NCI-H2029 (cell line): ENCODE measurements at places on chromosomes 1 and 21.

GRCh38 chr1:212760126-212760823 lies 31.3 kb downstream of the NSL1 start:
- no peak for DNase-seq

DNA sequence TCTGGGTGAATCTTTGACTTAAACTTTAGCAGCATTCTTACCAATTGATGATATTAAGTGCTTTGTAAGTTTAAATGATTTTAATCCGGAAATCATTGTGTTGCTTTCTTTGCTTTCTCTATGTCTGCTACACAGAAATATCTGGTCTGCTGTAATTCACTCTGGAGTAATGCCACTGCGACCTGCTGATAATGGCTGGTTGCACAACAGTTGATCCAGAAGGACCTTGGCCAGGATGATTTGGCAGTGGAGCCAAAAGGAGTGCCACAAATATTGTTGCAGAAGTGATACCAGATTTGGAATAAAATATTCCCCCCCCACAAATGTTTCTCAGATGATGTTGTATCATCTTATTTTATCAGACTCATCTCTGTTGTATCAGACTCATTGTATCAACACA lies 2063.9 kb downstream of the MRPL39 start:
- no peak for DNase-seq

DNA sequence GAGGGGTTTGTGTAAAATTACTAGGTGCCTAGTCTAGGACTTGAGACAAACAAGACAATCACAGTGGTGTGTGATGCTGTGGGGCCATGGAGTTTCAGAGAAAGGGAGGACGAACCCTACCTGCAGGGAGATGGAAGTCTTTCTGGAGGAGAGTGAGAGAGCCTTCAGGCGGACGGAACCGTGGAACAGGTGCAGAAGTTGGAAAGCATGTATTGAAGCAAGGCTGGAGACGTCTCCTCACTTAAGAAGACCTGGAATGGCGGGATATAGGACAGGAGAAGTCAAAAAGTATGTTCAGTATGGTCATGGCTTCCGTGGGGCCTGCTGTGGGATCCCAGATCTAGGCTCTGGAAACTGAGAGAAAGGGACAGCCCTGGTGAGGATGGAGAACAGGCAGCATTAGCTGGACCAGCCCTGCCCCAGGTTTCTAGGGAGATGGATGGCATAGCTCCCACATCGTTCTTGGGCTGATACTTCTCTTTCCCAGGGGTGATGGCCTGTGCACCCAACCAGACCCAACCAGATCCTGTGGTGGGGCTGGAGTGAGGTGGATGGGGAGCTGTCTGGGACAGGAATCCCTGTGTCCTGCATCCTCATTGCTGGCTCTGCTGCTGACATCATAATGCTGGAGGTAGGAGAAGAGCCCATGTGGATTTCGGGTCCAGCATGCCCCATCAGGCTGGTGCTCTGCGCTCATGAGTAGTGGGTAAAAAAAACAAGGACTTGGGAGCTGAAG lies 15.0 kb upstream of the LRP8 start:
- no peak for DNase-seq

DNA sequence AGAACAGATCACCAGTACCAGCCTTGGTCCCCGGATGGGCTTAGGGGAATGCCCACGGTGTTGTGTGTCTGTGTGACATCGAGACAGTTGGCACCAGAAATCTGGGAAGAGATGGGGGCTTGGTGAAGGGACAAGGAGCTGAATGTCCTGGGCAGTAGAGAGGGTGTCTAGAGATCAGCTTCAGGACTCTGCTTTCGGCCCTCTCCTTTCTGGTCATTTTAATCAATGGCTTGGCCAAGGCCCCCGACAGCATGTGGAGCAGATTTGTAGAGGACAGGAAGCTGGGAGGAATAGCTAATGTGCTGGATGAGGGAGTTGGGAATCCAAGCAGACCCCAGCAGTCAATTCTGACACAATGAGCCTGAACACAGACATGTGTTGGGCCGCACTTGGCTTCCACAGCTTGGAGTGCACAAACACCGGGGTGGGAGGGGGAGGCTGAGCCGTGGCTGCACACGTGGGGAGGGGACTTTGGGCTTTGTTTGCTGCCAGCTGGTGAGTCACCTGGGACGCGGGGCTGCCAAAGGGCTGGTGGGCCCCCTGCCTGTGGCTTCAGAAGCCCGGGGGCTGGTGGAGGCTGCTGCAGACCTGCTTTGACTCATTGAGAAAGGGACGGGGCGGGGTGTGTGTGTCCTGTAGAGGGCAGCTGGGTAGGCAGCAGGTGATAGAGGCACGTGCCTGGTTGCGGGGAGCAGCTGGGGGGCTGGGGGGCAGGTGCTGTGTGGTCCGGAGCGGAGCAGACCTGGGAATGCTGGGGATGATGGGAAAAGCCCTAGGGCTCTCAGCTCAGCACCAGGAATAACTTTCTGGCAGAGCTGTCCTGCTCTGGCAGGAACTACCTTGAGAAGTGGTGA lies 20.9 kb downstream of the SLC1A7 start:
- DNase-seq, result no peak

DNA sequence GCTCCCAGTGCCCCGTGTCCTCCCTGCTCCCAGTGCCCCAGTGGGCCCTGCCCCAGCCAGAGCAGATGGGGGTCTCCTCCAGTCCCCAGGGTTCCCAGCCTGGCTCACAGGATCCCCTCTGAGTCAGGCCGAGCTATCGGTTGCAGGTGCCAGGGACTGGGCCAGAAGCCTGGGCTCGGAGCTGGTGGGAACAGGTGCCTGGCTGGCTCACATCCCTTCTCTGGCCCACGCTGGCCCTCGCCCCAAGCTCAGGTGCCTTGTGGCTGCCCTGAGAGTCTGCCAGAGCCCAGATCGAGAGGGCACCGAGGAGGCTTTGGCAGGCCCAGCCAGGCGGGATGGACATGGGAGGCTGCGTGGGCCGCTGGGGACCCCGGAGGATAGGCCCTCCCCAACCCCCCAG lies 18.9 kb downstream of the PLCH2 start:
- no peak for DNase-seq

DNA sequence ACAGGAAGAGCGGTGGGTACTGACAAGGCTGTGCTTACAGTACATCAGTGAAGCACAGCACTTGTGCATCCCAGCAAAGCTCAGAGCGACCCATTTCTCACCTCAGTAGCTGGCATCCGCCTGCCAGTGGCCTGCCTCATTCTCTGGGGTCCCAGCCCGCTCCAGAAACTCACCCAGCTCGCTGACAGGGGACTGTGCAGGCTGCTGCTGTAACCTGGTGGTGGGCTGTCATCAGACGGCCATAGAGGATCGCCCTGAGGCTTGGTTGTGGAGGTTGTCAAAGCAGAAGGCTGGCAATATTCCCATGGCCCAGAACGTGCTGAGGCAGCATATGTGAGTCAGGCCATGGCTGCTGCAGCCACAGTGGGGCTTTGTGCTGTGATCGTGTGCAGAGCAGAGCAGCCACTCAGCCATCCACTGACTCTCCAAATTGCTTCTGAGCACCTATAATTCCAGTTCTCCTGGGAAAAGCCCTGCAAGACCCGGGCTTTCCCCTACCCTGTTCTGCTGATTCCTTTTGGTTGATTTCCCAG lies 13.6 kb upstream of the GPR137B start:
- no peak for DNase-seq

GRCh38 chr1:2212274-2212531 lies 15.9 kb upstream of the SKI start:
- no peak for DNase-seq

GRCh38 chr1:154445040-154445472 lies 39.9 kb downstream of the IL6R start:
- no peak for DNase-seq

DNA sequence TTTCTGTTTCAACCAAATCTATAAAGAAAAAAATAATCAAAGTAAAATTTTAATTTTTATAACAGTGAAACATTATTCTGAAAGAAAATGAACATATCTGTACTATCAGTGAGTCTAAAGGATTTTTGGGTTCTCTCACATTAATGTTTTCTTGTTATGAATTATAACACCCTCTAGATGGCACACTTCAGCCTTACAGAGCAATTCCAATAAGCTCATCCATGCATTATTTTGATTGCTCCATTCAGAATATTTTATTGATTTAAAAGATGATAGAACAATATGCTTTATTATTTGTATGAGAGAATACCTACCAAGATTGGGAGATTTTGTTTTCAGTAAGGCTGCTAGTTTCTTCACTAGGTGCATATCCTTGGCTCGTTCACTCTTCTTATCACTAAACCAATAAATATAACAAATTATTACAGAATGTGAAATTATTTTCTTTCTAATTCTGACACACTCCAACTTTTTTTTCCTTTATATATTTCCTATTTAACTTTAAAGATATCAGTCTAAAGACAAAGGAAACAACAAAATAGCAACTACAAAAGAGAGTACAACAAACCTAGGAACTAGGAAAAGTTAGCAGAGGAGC lies 82.4 kb downstream of the RAB3GAP2 start:
- DNase-seq, result no peak

GRCh38 chr1:201349092-201349491 lies 28.4 kb downstream of the TNNT2 start:
- no peak for DNase-seq

- no peak for DNase-seq
Observed at GRCh38 chr1:226751214-226751613, 12.1 kb upstream of the ITPKB start.

- no peak for DNase-seq
Observed at GRCh38 chr21:31420988-31421387, 76.9 kb upstream of the TIAM1 start.

DNA sequence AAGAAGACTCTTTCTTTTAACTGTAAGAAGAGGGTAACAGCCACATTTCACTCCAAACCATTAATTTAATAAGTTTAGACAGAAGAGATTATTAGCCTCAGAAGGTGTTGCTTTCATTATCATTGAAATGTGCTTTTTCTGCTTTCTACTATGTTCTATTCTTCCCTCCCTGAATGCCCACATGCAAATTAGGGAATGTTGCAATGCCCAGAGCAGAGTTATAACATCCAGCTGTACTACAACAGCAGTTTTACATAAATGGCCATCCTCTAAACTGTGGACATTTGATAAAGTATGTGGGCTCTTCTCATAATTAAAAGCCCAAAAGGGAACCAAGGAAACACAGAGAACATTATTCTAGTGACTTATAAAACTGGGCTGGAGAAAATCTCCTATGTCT lies 82.2 kb upstream of the SOD1 start:
- no peak for DNase-seq

DNA sequence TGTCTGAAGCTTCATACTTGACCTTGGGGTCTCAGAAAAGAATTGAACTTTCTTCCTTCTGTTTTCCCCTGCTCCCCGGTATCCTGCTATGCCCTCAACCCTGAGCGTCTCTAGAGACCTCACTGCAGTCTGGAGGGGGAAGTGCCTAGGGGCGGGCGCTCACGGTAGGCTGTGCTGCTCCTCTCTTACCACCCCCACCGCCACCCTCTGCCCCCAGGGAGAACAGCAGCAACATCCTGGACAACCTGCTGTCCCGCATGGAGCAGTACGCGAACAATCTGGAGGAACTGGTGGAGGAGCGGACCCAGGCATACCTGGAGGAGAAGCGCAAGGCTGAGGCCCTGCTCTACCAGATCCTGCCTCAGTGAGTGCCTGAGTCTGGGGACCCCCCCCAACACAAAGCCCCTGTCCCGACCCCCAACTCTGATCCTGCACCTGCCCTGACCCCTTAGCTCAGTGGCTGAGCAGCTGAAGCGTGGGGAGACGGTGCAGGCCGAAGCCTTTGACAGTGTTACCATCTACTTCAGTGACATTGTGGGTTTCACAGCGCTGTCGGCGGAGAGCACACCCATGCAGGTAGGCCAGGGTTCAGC lies 10.3 kb downstream of the NPR1 start:
- DNase-seq, result no peak

DNA sequence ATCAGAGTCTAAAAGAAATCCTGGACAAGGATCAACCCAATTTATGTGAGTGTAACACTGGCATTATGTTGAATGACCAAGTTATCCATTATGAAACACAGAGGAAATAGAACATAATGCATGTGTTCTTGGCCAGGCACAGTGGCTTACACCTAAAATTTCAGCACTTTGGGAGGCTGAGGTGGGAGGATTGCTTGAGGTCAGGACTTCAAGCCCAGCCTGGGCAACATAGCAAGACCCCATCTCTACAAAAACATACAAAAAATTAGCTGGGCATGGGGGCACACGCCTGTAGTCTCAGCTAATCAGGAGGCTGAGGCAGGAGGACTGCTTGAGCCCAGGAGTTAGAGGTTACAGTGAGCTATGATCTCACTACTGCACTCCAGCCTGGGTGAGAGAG lies 129.8 kb downstream of the ZZZ3 start:
- no peak for DNase-seq

DNA sequence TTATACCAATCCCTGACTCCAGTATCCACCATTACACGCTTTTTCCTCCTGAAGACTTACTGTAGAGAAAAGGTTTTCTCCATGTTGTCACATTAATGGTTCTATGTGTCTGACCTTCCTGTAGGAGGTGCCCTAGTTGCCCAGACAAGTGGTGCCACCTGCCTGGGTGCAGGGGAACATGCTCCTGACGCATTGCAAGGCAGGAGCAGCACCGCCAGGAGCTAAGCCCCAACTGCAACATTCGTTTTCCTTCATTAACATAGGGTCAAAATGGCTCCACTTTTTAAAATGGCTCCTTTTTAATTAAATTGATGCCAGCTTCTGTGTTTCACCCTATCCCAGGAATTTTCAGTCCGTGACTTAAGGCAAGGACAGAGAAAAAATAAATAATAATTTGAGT lies 220.1 kb upstream of the SAMSN1 start:
- no peak for DNase-seq

- DNase-seq, result no peak
Observed at GRCh38 chr1:186680245-186681061, at the start of gene PTGS2. Gene PTGS2, minus strand, starts transcription at chr1:186680423. Its CDS starts 133 bp downstream, at chr1:186680290.

DNA sequence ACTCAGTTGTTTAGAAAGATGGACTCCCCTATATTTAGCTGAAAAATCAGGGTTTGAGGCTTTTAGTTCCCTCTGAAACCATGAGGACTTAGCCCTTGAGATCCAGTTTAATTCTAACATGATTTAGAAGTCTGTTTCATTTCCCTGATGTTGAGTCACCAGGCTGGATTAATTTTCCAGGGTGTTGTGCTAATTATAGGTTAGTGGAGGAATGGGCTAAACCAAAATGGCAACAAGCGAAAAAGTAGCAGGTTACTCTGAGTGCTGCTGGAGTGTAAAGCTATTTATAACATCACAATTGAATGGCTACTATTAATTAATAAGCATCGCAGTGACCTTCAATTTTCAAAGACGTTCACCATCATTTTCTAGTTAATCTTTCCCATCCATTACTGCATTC lies 15.5 kb upstream of the USP24 start:
- no peak for DNase-seq

DNA sequence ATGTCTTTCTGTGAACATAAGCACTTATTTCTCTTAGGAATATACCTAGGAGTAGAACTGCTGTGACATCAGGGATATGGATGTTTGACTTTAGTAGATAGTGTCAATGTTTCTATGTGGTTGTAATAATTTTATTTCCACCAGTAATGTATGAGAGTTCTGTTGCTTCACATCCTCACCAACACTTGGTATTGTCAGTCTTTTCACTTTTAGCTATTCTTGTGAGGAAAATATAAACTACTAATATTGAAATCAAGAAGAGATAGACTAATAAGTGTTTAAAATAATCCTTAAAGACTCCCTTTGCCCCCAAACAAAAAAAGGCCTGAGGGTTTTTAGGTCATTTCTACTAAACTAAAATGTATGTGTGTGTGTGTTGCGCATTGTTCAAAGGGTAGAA lies 2.7 kb upstream of the DMAP1 start:
- DNase-seq, result no peak

- DNase-seq, result no peak
Observed at GRCh38 chr21:35933466-35933865, 126.9 kb downstream of the SETD4 start.
